ENCODE measurements at places on chromosomes 12 and 14.

GRCh38 chr12:41419131-41419893, 231.2 kb downstream of the PDZRN4 start:
- peak; percentile 8 for DNase-seq

DNA sequence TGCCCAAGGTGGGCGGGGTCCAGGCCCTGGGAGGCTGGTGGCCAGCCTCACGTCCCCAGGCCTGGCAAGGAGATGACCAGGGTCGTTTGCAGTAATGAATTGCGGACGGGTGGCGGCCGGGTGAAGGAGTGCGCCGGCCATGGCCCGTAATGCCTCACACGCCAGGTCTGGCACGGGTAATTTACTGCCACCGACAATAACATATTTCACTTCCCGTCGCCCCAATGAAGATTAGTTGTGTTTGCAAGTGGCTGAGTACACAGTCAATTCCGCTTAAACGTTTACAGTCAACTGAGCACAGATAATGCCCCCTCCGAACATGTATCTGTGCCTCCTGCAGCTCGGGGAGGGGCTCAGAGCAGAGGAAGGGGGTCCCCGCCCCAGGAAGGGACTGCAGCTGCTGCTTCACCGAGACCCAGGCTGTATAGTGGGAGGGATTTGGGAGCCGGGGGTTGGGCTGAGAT, 48.3 kb downstream of the MVK start:
- no peak for DNase-seq

DNA sequence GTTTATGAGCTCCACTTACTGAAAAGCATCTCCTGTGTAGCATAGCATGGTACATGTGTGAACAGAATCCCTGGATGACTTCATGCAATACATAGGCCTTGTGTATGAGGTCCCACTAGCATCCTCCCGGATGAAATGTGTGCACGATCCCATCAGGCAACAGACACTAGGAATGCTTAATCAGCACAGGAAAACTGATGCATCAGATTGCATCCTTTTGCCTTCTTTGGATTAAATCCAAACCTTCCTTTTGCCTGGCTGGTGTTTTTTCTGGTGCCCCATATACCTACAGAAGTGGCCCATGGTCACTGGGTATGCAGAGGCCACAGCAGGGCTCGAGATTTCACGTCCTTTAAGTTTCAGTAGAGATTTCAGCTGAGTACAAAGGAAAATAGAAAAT, 120.9 kb upstream of the COCH start:
- no peak for DNase-seq

DNA sequence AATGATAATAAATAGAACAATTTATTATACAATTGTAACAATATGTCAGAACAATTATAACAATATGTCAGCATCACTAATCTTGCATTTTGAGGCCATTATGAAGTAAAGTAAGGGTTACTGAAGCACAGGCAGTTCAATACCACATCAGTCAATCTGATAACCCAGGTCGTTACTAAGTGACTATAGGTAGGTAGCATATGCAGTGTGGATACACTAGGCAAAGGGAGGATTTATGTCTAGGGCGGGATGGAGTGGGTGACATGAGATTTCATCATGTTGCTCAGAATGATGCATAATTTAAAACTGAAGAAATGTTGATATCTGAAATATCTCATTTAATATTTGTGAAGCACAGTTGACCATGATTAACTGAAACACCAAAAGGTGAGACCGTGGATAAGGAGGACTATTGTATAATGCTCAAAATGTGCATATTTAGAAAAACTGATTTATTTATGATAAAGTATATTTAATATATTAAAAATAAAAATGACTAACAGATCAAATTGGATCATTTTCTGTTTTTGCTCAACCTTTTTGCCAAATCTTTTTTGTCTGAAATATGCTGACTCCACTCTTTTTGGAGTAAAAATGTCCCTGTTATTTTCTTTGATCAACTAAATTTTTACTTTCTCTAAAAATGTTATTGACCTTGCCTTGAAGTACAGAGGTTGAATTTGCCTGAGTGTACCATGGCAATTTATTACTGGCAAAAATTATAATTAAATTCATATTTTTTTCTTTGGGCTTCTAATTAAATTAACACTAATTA, 1189.4 kb upstream of the USP15 start:
- DNase-seq, result no peak

- no peak for DNase-seq
These were observed at the start of gene RDH16 for GRCh38 chr12:56957229-56958052. Gene RDH16 (minus strand): TSS chr12:56957608. CDS start chr12:56957462, 146 bp downstream.

DNA sequence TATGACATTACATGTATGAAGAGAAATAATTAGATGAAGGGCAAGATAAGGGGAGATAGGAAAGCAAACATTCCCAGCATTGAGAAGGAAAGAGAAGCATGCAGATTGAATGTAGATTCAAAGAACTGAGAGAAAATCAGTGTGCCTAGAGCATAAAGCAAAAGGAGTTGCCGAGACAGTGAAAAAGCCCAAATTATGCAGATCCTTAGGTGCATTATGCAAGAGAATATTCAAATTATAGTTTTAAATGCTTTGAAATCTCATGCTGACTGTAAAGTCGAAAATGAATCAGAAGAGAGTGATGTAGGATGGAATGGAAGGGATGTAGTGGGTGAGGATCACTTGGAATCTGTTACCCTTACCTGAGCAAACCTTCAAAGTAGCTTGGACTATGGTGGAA, 49.9 kb downstream of the PPP4R4 start:
- DNase-seq, result no peak

DNA sequence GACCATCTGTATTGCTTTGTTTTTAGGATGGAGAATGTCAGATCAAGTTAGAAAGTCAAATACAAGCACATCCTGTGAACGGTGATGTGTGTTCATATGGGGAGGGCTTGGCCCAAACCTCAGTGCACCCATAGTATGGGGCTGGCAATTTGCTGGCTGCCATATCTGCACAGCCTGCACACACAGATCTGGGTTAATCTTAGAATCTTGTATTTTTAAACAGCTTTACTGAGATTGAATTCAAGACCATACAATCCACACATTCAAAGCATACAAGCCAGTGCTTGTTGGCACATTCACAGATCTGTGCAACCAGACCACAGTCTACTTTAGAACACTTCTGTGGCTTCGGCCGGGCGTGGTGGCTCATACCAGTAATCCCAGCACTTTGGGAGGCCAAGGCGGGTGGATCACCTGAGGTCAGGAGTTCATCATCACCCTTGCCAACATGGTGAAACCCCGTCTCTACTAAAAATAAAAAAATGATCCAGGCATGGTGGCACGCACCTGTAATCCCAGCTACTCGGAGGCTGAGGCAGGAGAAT, 90.4 kb downstream of the CCDC92 start:
- no peak for DNase-seq

DNA sequence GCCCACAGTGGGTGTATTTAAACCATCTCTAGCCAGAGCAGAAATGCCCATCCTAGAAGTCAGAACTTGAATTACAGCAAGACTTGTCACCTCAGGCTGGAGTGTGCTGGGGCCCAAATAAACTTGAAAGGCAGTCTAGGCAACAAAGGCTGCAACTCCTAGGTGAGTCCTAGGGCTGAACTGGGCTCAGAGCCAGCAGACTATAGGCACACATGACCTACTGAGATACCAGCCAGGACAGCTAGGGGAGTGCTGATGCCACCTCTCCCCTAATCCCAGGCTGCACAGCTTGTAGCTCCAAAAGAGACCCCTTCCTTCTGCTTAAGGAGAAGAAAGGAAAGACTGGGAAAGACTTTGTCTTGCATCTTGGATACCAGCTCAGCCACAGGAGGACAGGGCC, 106.0 kb downstream of the TXNDC16 start:
- no peak for DNase-seq

DNA sequence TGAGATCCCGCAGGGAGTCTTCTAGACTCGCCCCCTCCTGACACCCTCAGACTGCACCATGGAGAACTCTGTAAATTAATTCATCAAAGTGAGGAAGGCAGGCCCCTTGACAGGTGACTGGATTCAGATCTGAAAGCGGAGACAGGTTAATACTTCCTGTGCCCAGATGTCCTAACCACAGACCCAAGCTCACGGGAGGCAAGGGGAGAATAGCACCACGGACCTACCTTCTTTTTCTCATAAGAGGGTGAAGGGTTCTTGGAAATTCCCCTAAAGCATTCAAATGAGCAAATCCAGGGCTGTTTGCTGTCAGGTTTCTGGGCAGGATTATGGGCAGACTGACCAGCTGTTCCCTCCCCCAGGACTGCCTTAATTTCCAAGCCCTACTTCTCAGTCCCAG, 170.0 kb downstream of the ZFP36L1 start:
- no peak for DNase-seq

GRCh38 chr12:57632073-57632957, 686 bp downstream of the B4GALNT1 start:
- DNase-seq, result peak; percentile 24

GRCh38 chr14:50854521-50854920, 17.3 kb upstream of the ABHD12B start:
- no peak for DNase-seq

GRCh38 chr12:66345212-66345611, 42.9 kb downstream of the HELB start:
- DNase-seq, result no peak

DNA sequence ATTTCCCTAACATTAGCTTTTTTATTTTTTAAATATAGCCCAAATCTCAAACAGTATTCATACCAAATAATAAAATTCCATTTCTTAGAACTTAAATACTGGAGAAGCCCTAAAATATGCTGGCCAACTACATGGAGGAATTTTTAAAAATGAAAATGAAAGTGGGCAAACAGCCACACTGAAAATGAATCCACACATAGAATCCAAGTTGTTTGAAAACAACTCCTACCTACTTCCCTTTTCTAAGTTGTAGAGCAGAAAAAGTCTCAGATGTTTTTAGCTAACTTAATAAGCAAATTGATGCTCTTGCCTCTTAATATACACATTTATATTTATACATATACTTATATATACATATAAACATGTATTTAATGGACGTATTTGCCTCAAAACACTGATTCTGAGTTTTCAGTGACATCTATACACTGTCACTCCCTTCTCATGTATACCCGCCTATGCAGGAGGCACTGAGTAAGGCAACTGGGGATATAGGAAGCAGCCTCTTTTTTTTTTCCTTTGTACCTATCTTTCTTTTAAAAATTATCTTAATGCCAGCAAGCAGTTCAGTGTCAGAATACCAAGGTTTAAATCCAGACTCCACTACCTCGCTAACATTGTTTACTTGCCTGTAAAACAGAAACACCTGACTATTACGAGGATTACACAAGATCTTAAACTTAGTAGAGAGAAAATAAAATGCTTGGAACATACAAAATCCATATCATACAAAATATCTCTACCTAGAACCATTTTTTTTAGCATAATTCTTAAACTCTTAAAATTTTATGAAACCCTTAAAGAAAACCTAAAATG, 13.3 kb downstream of the DICER1 start:
- peak; percentile 82 for DNase-seq

DNA sequence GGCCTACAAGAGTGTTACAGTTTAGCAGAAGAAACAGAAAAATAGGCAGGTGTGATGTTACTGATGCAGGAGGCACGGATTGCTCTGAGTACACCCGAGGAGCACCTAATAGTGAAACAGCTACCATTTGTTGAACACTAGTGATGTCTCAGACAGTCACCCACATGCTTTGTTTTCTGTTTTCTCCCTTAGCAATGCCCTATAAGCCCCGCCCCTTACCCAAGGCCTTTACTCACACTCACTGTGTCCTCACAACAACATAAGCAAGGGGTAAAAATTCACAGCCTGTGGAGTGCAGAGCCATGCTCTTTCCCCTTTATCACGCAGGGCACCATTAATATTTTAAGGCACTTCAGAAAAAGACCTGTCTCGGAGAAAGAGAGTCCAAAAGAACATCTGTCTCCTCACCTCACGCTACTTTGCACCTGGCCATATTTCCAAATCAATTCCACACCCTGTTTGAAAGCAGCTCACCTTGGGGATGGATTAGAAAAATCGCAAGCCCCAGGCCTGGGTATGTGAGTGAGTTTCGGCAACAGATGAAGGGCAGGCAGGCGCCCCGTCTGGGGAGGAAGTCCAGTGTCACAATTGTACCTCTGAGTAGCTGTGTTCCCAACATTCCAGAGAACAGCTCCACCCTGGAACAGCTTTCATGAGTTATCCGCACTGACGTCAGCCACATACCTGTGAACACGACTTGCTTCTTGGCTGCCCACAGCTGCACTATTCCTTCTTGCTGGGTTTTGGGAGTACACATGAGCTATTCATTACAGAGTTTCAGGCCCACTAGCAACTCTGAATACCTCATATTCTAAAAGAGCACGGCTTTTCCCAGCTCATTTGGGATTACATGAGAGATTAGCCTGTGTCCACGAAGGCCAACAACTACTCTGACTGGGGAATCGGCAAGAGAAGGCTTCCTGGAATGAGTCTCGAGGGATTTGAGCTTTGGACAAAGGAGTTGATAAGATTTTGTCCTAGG, 26.0 kb downstream of the MAPK1IP1L start:
- peak; percentile 34 for DNase-seq

GRCh38 chr12:113874999-113875561, 91.0 kb downstream of the RBM19 start:
- DNase-seq, result no peak

GRCh38 chr12:70258605-70259403, 15.6 kb downstream of the CNOT2 start:
- no peak for DNase-seq

DNA sequence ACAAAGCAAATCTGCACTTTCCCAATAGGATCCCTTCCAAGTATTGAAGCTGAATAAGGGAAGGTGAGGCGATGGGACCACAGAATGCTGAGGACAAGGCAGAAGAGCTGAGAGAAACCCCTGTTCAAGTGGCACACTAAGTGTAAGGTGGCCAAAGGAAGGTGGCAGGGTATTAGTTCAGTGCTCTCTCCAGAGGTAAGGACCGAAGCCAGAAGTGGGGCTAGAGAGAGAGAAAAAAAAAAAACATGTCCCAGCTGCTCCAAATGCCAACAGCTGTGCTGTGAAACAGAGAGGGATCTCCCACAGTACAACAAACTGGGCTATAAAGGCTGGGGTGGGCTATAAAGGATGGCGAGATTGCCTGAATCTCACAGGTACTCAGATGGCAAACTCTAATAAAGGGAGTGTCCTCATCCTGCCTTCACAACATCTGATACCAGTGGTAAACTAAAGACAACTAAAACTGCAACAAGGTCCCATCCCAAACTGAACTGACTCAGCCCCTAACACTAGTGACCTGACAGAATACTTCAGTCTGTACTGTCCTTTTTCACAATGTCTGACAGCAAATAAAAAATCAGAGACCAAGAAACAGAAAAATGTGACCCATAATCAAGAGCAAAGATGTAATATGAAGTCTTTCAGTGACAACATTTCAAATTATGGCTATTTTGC, 47.9 kb downstream of the CDK17 start:
- DNase-seq, result peak; percentile 65

DNA sequence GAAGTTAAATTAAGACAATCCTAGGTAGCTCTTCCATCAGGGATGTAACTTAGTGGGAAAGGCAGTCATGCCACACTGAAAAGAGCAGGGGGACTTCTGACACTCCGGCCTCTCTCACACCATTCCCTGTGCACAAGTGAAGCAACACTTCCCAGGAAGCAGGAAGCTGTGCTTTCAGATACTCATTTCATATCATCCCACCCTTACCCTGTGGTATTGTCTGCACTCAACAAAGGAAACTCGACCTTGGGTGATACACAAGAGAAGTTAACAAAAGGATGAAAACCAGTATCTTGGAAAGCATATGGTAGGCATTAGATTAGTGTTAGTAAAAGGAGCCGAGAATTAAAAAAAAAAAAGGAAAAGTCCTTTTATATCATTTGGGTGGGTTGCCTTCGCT, 61.3 kb upstream of the MDM1 start:
- DNase-seq, result no peak

Data from muscle of leg (tissue), 16 donors.